Endothelial cell (in vitro differentiated cells): ENCODE measurements at places on chromosomes 3 and 15. TPM values are rescaled to one million over a fixed set of nuclear protein-coding genes. Genes with fewer than 3 reads are reported as not detected.
A peak's percentile ranks its signal among the peaks of the same experiment; 100 is the strongest.

- H3K27ac ChIP-seq = no peak overlapping the region
- DNase-seq = peak; percentile 30
- no peak overlapping the region for H3K4me3 ChIP-seq
- H3K36me3 ChIP-seq = no peaks in the 10 kb centered on the region
Observed at GRCh38 chr3:142866841-142867631, 21.8 kb downstream of the PCOLCE2 start.

DNA sequence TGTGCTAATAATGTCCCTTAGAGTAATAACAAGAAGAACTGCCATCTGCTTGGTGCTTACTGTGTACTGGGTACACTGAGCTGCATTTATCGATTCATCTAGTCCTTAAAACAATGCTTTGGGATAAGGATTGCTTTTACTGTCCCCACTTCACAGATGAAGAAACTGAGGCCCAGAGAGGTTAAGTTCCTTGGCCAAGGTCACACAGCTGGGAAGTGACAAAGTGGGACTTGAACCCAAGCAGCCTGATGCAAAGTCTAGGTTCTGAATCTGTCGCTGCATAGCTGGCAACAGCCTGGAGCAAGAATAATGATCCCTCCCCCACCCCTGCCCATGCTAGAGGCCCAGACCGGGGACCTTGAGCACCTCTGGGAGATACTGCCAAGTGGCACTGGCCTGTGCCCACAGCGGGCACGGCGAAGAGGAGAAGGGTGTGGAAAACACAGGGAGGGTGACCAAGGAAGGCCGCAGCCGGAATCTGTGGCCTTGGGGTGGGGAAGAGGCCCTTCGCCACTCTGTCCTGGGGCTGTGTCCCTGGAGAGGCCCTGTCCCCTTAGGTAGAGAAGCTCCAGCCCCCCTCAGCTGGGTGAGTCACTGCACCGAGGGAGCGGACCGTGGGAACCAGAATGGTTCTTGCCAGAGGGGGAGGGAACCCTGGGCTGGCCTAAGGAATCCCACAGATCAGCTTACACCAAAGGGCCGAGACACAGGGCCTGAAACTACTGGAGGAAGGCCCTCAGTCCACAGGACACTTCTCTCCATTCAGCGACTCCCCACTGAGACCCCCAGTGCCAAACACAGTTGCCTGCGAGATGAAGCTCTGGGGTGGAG, 3.5 kb downstream of the PLXND1 start:
- H3K27ac ChIP-seq = peak overlapping the region; percentile 91
- peaks cover 63% of the 10 kb centered on the region for H3K36me3 ChIP-seq
- peak overlapping the region; percentile 100 for H3K4me3 ChIP-seq
- H3K27me3 ChIP-seq = peaks cover 30% of the 10 kb centered on the region

Gene LPP
- total RNA-seq = 181 TPM

DNA sequence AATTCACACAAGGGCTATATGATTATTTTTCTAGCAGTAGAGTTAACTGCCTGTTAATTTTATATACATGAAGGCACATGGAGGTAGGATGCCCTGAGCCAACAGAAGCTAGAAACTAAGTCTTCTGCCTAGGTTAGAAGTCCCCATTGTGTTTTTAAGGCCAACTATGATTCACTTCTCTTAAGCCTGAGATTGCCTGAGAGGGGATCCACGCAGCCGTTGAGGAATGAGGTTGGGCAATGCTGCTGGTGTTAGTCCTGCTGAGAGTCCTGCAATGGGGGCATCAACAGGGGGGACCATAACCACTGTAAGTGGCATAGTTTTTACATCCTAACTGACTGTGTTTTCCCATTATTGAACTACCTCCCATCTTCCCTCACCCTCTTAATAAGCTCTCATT, 60.1 kb upstream of the PFN2 start:
- H3K27me3 ChIP-seq = no peaks in the 10 kb centered on the region
- H3K36me3 ChIP-seq = no peaks in the 10 kb centered on the region
- H3K4me1 ChIP-seq = no peaks in the 10 kb centered on the region
- H3K4me3 ChIP-seq = no peak overlapping the region
- H3K27ac ChIP-seq = no peak overlapping the region
- DNase-seq = no peak

- H3K27me3 ChIP-seq = peaks cover 1% of the 10 kb centered on the region
- no peak overlapping the region for H3K4me3 ChIP-seq
- H3K27ac ChIP-seq = no peak overlapping the region
- no peaks in the 10 kb centered on the region for H3K36me3 ChIP-seq
Observed at GRCh38 chr3:94694894-94695293, 632.0 kb downstream of the NSUN3 start.

Gene SEMA5B
- 1.1 TPM for total RNA-seq

DNA sequence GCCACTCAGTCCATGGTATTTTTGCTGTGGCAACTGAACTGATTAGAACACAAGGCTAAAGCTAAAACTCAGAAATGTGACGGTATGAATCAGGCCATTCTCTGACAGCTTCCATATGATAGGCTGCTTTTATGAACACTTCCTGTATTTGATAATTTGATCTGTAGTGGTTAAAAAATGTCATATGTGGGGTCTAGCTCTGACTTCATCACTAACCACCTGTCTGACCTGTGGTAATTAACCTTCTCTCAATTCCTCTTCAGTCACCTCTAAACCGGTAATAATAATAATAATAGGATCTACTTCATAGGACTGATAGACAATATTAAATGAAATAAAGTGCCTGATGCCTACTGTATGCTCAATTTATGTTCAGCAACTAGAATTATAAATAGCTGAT, 223.2 kb downstream of the MBNL1 start:
- no peak overlapping the region for H3K4me3 ChIP-seq
- H3K36me3 ChIP-seq = no peaks in the 10 kb centered on the region
- peaks cover 22% of the 10 kb centered on the region for H3K4me1 ChIP-seq

- H3K27ac ChIP-seq = no peak overlapping the region
- no peak for DNase-seq
- H3K4me3 ChIP-seq = no peak overlapping the region
- H3K27me3 ChIP-seq = no peaks in the 10 kb centered on the region
- peaks cover 17% of the 10 kb centered on the region for H3K36me3 ChIP-seq
Observed at GRCh38 chr15:64443747-64444621, 16.4 kb upstream of the ZNF609 start.

Gene TM4SF18
- 57.4 TPM for total RNA-seq

DNA sequence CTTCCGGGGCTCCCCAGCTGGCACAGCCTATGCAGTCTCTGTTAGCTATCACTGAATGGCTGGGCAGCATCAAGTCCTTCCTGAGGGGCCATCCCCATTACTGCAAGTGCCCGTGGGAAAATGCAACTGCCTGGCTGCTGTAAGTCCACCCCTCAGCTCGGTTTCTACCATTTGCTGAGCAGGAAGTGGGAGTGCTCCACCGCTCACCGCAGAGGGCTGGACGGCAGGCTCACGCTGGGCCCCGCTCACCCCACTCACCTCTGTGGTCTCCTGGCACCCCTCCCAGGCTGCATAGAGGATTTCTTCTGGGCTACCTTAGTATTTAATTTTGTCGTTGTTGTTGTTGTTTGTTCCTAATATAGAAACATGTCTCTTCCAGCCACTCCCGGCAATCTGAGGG, 270.2 kb downstream of the PLCL2 start:
- H3K4me1 ChIP-seq = no peaks in the 10 kb centered on the region
- H3K27ac ChIP-seq = no peak overlapping the region
- H3K27me3 ChIP-seq = peaks cover 15% of the 10 kb centered on the region
- H3K36me3 ChIP-seq = peaks cover 22% of the 10 kb centered on the region

Gene A4GNT
- total RNA-seq = not detected

GRCh38 chr3:126551839-126552687, 6.7 kb downstream of the C3orf22 start:
- DNase-seq = peak; percentile 1
- no peak overlapping the region for H3K27ac ChIP-seq
- peaks cover 5% of the 10 kb centered on the region for H3K4me1 ChIP-seq
- H3K4me3 ChIP-seq = no peak overlapping the region
- H3K27me3 ChIP-seq = peaks cover 3% of the 10 kb centered on the region

GRCh38 chr3:114274929-114275328, 18.9 kb upstream of the TIGIT start:
- no peaks in the 10 kb centered on the region for H3K36me3 ChIP-seq
- no peaks in the 10 kb centered on the region for H3K4me1 ChIP-seq
- H3K27ac ChIP-seq = no peak overlapping the region
- H3K4me3 ChIP-seq = no peak overlapping the region
- no peak for DNase-seq

GRCh38 chr3:152030320-152030719, 156.9 kb downstream of the SUCNR1 start:
- H3K27ac ChIP-seq = no peak overlapping the region
- H3K4me1 ChIP-seq = no peaks in the 10 kb centered on the region
- no peak overlapping the region for H3K4me3 ChIP-seq
- no peak for DNase-seq

Gene SH2D7
- total RNA-seq = not detected

DNA sequence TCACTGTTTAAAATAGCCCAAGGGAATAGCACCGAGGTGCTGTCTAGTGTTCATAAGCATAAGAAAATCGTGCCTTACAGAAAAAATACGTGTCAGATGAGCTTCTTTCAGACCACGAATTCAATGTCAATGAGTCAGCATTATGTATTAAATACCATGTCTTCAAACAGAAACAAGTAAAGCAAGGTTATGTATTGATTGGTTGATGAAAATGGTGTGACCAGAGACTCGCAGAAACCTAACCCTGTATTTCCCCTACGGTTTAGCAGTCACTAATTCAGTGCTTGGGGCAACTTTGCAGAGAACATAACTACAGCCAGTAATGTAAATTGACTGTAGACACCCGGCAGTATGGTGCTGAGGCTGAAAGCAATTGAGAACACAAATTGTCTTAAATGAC, 307.7 kb downstream of the IL5RA start:
- H3K4me1 ChIP-seq = no peaks in the 10 kb centered on the region
- no peaks in the 10 kb centered on the region for H3K27me3 ChIP-seq
- DNase-seq = no peak
- no peaks in the 10 kb centered on the region for H3K36me3 ChIP-seq
- no peak overlapping the region for H3K27ac ChIP-seq
- H3K4me3 ChIP-seq = no peak overlapping the region

Gene ITIH3
- not detected for total RNA-seq

Gene MST1
- 22.0 TPM for total RNA-seq

DNA sequence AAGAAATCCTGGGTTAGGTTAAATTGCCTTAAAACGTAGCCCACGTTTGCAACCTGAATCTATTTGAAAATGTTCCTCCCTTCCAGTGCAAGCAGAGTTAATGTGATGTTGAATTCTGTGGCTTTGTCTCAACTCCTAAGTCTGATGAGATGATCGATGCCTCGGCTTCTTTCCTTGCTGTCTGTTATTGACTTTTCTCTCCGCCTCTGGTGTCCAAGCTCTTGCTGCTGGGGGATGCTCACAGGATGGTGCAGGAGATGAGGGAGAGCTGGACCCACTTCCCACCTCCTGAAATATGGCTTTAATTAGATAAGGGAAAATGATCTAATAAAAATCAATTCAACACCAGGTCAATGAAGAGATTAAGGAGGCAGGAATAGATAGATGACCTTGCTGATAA, 407.9 kb upstream of the RGMA start:
- DNase-seq = no peak
- H3K36me3 ChIP-seq = no peaks in the 10 kb centered on the region
- peaks cover 2% of the 10 kb centered on the region for H3K27me3 ChIP-seq
- no peak overlapping the region for H3K4me3 ChIP-seq

DNA sequence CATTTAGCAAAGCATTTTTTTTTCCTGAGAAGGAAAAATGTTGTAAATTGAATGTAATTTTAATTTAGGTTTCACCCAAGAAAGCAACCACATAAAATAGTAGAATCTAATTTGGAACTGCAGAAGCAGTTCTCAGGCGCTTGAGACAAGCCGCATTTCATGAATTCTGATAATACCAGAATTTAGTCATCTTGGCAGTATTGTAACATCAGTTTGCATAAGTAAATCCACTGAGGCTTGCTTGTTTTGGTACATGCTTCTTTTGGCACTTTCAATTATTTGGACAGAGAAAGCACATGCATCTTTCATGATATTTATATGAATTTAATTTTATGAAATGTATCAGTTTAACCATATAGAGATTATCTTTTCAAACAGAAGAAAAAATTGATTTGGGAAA, 389.7 kb upstream of the ROBO1 start:
- H3K4me1 ChIP-seq = no peaks in the 10 kb centered on the region
- H3K4me3 ChIP-seq = no peak overlapping the region
- no peak for DNase-seq
- H3K27ac ChIP-seq = no peak overlapping the region
- H3K27me3 ChIP-seq = no peaks in the 10 kb centered on the region

Gene APBA2
- total RNA-seq = 33.1 TPM

DNA sequence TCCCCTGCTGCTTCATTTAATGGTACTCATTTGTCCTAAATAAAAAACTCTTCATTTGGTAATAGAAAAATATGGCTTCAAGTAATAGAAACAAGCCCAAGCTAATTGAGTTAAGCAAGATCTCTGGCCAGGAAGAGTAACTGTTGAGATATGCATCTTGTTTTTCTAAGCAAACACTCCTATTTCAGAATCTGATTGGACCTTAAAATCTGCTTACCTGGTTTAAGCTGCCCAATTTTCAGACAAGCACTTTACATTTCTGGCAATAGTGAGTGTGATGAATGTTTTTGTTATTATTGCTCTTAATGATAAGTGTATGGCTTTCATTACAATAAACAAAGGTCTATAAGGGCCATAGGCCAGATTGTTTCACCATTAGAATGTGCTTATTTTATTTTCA, 86.2 kb downstream of the CMSS1 start:
- no peak overlapping the region for H3K4me3 ChIP-seq
- no peak for DNase-seq
- no peaks in the 10 kb centered on the region for H3K27me3 ChIP-seq
- no peaks in the 10 kb centered on the region for H3K4me1 ChIP-seq
- H3K36me3 ChIP-seq = no peaks in the 10 kb centered on the region
- no peak overlapping the region for H3K27ac ChIP-seq

DNA sequence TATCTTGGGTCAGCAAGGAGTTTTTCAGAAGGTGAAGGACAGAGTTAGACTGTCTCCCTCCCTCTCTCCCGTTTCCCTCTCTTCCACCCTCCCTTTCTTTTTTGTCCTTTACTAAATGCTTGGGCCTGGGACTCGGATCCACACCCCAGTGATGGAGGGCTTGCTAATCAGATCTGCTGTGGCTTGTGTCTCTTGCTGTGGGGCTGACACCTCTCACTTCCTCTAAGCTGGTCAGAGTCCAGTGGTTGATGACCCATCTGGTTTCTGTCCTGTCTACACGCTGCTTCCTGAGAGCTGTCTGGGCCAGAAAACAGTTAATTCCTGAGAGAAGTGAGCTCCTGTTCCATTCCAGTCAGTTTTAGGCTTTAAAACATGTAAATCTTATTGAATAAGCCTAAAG, 849 bp downstream of the TRAK1 start:
- H3K36me3 ChIP-seq = peaks cover 29% of the 10 kb centered on the region
- H3K4me3 ChIP-seq = peak overlapping the region; percentile 38
- H3K27me3 ChIP-seq = peaks cover 3% of the 10 kb centered on the region
- H3K4me1 ChIP-seq = peaks cover 3% of the 10 kb centered on the region
- H3K27ac ChIP-seq = no peak overlapping the region
- no peak for DNase-seq
